ENCODE measurements at places on chromosomes 11 and 22.
A peak's percentile ranks its signal among the peaks of the same experiment; 100 is the strongest.

- DNase-seq: no peak
Observed at GRCh38 chr11:13251966-13252365, 25.6 kb upstream of the BMAL1 start.

- no peak for DNase-seq
Observed at GRCh38 chr22:17910561-17911311, 113.6 kb downstream of the MICAL3 start.

DNA sequence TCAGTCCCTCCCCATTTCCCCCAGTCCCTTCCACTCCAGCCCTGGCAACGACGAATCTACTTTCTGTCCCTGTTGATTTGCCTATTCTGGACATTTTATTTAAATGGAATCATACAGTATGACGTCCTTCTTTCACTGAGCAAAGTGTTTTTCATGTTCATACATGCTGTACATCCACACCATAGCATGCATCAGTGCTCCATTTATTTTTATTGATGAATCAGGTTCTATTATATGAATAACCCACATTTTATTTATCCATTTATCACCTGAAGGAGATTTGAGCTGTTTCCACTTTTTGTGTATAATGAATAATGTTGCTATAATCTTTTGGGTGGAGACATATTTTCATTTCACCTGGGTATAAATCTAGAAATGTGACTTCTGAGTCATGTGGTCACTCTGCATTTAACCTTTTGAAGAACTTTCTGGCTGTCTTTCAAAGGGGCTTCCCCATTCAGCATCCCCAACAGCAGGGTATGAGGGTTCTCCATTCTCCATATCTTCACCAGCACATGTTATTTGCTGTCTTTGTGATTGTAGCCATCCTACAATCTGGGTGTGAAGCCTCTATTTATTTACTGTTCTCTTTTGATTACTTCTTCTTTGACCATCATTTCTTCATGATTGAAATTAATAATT is 531.7 kb downstream of the ETS1 start:
- DNase-seq: no peak

GRCh38 chr11:66696146-66696545 is 18.5 kb upstream of the RBM4B start:
- no peak for DNase-seq

- DNase-seq: no peak
Observed at GRCh38 chr11:64710418-64711137, 12.4 kb downstream of the NRXN2 start.

DNA sequence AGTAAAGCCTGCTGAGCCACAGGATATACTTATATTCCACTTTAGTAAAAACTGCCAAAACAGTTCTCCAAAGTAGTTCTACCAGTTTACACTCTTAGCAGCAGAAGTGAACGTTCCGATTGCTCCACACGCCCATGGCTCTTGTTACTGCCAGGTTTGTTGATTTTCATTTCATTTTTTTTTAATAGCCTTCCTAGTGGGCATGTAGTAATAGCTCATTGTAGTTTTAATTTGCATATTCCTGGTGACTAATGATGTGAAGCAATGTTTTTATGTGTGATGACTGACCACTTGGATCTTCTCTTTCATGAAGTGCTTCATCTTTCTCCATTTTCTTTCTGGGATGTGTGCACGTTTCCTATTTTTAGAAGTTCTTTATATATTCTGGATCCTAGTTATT is 4.8 kb upstream of the C11orf97 start:
- no peak for DNase-seq

DNA sequence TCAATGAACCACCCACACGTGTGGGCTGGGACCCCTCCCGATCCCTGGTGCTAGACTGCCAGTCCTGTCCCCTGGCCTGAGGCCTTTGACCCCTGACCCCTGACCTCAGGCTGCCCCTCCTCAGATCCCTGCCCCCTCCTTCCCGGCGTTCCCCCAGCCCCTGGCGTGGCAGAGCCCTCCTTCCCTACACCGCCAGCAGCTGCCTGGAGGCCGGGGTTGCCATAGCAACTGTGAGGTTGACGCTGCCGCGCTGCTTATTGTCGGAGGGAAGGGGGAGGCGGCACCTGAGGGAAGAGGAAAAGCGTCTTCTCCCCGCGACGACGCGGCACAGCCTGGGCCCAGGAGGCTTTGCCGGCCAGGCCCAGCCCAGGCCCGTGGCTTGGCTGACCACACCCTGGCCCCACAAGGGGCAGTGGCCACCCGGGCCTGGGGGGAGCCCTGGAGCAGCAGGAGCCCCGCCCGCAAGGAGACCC is 32.6 kb downstream of the SHANK3 start:
- DNase-seq: peak; percentile 31

GRCh38 chr11:18046116-18046777 is at the start of gene TPH1:
TSS of gene TPH1 (minus strand) at chr11:18046269. CDS start at chr11:18040762, 5,507 bp downstream.
- no peak for DNase-seq

GRCh38 chr11:7528514-7529049 is 14.8 kb downstream of the PPFIBP2 start:
- no peak for DNase-seq

GRCh38 chr11:112227471-112227870 is 1.2 kb downstream of the PTS start:
- no peak for DNase-seq

DNA sequence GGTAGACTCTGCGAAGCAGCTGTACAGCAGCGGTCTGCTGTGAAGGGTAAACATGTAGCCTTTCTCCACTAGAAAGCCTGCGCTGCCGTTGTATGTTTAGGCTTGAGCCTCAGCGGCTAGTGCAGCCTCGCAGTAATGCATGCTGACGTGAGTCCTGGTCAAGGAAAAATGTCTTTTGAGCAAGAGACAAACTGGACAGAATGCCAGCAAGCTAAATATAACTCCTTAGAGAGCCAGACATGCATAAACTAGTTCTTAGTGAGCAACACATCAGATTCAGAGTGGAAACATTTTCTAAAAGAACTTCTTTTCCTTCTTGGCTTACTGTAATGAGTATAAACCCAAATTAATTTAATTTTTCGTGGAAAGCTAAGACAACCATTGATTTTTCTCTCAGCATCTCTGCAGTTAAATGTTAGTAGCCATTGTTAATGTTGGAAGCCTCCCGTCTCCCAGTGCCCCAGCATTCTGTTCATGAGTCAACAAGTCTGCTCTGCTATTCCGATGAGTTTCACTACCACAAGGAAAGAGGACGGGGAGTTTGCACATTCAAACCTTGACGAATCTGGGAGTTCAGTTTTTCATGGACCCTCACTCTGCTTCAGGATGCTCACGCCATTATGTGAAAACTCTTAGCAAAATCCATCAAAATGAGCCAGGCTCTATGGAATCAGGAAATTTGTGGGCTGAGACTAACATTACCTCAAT is 51.4 kb downstream of the JAM3 start:
- no peak for DNase-seq

GRCh38 chr11:23317816-23318215 is 457.5 kb upstream of the CCDC179 start:
- DNase-seq: no peak

DNA sequence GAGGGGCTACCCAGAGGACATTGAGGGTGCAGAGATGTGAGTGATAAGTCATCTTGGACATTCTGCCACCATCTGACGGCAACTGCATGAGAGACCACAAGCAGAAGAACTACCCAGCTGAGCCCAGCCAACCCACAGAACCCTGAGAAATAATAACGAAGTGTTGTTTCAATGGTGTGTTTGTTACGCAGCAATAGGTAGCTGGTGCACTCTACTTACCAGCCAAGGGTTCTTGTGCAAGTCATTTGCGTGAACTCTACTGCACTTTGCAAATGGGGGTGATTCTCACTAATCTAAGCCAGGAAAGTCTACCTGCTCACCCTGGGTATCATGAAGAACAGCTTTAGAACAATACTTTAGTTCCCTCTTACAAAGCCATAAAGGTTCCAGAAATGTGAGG is 15.8 kb upstream of the CELSR1 start:
- no peak for DNase-seq

DNA sequence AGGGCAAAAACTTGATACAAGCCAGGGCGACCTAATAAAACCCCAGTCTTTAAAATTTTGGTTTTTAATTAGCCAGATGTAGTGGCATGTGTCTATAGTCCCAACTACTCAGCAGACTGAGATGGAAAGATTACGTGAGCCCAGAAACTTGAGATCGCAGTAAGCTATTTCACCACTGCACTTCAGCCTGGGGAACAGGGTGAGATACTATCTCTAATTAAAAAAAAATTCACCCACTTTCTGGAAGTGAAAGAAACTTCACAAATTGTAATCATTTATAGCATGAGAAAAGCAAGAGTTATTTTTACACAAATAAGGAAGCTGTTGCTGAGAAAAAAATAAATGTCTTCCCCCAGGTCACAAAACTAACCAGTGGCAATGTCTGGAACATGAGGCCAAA is 882 bp upstream of the GLYATL2 start:
- DNase-seq: no peak

GRCh38 chr11:110130642-110131238 is 37.5 kb downstream of the ZC3H12C start:
- no peak for DNase-seq

DNA sequence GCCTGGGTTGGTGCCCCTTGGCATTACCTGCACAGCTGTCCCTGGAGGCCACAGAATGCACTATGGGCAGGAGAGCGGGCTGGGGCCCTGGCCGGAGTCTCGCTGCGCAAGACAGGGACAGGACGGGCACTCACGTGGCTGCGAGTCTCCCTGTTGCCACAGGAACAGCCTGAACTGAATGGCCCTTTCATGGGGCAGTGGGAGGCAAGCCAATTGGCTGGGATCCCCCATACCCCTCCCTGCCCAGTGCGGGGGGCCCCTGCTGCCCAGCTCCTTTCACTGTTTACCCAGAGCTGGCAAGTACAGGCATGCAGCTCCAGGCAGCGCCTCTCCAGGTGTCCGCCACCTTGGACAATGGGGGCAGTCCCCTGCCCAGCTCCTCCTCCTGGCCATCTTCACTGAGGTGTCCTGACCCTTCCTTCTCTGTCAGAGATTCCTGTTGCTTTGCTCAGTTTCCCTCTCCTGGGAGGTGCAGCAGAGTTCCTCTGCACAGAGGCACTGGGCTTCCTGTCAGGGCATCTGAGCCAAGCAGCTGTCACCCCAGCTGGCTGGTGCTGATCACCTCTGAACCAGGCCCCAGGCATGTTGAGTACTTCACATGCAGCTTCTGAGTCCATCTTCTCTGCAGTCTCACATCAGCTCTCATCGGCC is 5.2 kb downstream of the USP2 start:
- no peak for DNase-seq

DNA sequence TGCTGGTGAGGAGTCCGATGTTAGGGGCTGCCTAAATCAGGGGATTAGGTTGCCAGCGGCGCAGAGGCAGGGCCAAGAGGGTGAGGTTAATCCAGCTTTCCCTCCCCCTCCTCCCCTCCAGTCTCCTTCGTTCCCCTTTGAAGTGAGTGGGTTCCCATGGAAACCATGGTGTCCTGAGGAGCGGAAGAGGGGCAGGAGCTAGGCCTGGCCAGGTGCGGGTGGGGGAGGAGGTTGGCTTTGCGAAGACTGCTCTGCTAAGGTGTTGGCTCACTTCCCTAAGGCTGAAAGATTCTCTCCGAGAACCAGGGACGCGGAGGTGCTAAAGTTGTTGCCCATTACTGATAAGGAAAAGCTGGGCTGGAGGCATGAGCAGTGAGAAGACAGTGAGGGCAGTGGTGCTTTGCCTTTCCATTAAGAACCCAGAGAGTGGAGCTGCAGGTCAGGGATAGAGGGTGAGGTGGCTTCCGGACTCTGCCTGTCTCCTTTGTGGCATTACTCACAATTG is 124.6 kb downstream of the FEZ1 start:
- DNase-seq: no peak

DNA sequence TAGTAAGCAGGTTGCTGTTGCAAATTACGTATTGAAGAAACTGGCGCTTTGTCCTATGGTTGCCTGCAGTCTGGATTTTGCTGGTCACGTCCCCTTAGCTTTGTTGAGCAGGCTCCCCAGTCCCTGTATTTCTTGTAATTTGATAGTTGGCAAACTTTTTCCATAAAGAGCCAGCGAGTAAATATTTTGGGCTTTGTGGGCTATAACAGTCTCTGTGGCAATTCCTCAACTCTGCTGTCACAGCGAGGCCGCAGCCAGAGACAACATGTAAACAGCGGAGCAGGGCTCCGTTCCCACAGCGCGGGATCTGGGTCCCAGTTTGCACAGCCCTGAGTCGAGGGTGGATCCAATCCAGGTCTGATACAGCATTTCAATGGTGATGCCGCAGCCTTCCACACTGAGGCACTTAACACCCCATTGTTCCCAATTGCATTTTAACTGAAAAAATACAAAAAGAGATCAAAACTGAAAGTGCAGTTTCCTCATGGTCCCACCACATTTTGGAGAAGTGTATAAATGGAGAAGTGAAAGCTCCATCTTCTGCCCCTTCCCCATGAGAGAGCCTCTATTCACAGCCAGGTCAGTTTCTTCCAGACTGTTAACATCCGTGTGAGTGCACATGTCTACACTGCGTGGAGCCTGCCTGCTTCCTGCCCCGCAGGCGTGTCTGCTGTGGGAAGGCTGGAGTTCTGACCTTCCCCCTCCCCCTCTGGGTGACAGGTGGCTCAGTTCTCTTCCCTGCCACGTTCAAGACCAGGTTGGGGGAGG is 89.1 kb downstream of the RPS6KA4 start:
- no peak for DNase-seq

- DNase-seq: no peak
Observed at GRCh38 chr11:77230878-77231605, 70.4 kb downstream of the GDPD4 start.

DNA sequence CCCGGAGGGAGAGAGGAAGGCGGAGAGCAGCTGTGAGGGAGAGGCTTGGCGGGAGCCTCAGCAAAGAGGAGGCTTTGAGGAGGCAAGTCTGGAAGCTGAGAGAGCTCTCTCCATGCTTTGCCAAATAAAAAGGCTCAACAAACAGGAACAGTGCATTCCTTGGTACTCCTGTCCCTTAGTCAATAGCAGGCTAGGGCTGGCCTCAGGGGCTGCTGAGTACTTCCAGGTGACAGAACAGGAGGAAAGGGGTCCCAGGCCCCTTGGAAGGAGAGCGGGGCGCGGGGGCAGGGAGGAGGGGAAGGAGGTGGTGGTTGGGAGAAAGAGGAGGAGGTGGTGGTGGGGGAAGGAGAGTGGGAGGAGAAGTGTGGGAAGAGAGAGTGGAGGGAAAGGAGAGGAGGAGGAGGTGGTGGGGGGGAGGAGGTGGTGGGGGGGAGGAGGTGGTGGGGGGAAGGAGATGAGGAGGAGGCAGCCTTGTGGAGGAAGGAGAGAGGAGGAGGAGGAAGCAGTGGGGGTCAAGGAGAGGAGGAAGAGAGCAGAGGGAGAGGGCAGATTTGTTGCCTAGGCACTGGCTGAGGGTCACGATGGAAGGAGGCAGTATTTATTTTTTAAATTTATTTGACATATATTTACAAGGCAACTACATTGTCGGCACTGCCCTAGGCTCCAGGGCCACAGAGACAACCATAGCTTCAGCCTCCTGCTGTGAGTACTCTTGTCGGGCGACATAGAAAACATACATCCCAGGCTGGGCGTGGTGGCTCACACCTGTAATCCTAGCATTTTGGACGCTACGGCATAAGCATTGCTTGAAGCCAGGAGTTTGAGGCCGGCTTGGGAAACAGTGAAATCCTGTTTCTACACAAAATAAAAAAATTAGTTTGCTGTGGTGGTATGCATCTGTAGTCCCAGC is 74.2 kb upstream of the ZBED5 start:
- DNase-seq: no peak

GRCh38 chr11:91819777-91820176 is 404.8 kb upstream of the FAT3 start:
- no peak for DNase-seq

GRCh38 chr11:130168105-130168504 is 8.5 kb downstream of the ST14 start:
- DNase-seq: no peak

Measured in NCI-H1048 (cell line).